ENCODE measurements at places on chromosomes 11 and 22.

DNA sequence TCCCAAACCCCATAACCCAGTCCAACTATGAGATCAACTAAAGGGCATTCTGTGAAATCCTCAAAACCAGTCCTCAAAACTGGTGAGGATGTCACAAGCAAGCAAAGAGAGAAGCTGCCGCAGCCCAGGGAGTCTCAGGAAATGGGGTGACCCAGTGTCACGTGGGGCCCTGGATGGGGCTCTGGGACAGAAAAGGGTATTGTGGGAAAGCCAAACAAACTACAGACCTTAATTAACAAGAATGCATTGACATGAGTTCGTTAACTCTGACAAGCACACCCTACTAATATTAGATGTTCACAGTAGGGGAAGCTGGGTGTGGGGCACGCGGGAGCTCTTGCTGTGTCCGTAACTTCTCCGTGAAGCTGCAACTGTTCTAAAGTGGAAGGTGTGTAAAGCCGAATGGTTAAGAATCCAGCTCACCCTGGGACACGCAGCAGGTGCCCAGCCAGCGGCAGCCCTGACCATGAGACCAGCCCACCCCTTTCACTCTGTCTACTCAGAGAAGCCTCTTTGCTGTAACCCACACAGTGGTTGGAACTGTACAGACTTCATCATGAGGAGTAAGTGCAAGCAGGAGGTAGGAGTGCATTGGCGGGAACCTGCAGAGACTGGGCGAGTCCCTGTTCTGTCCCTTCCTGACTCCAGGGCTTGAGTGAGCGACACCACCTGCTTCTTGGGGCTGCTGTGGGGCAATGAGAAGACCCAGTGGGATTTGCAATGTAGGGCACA is 17.9 kb downstream of the LINC01488 start:
- no peak for DNase-seq

DNA sequence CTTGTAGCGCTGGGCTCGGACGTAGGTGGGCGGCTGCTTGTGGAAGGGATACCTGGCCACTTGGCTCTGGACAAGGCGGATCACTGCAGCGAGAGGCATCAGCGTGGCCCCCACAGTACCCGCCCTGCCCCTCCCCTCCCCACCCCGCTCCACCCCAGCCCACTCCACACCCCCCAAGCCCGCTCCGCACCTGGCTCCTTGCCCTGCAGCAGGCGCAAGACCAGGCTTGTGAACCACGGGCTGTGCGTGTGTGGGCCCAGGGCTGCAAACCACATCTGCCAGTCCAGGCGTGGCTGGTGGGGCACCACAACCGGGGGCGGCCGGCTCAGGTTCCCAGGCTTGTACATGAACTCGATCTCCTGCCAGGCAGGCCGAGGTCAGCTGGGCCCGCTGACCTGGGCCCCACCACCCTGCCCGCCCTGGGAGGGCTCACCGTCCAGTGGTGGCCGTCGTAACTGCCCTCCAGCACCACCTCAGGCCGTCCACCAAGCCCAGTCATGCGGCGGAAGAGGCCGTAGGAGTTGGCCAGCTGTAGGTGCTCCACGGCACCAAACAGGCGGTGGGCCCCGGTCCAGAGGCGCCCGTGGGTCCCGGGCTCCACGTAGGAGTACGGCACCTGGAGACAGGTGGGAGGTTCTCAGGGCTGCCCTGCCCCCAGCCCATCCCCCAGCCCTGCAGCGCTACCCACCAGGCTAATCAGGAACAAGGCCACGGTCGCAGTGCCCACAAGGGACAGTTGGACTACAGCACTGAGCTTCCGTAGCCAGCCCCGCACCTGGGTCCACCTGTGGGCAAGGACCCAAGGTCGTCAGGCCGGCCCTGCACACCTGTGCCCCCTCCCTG is 2.9 kb downstream of the LMF2 start:
- DNase-seq = no peak

DNA sequence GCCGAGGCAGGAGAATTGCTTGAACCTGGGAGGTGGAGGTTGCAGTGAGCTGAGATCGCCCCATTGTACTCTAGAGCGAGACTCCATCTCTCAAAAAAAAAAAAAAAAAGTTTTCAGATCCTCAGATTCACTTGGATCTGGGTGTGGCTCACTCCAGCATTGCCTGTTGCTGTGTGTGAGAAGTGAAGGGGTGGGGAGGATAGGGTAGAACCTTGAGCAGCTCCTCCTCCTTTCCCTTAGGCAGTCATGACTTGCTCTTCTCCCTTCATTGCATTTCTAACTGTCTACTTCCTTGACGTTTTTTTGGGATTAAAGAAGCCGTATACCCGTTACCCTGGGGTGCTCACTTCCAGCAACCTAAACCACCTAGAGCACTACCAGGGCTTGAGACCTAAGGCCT is 63.1 kb upstream of the YWHAH start:
- no peak for DNase-seq

- DNase-seq = no peak
These were observed 33.2 kb downstream of the BTBD10 start for GRCh38 chr11:13429836-13430235.

DNA sequence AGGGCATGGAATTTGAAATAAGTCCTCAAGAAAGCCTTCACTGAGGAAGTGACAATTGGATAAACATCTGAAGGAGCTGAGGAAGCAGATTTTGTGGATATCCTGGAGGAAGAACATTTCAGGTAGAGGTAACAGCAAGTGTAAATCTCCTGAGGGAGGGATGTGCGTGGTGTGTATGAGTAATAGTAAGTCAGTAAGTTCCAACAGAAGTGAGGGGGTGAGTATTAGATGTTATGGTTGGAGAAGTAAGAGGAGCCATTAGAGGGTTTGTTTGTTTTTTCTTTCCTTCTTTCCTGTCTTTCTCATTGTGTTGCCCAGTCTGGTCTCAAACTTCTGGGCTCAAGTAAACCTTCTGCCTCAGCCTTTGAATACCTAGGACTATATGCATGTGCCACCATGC is 29.0 kb downstream of the ANKRD42 start:
- no peak for DNase-seq

GRCh38 chr22:26534171-26534855 is 22.0 kb upstream of the TFIP11 start:
- DNase-seq = no peak

DNA sequence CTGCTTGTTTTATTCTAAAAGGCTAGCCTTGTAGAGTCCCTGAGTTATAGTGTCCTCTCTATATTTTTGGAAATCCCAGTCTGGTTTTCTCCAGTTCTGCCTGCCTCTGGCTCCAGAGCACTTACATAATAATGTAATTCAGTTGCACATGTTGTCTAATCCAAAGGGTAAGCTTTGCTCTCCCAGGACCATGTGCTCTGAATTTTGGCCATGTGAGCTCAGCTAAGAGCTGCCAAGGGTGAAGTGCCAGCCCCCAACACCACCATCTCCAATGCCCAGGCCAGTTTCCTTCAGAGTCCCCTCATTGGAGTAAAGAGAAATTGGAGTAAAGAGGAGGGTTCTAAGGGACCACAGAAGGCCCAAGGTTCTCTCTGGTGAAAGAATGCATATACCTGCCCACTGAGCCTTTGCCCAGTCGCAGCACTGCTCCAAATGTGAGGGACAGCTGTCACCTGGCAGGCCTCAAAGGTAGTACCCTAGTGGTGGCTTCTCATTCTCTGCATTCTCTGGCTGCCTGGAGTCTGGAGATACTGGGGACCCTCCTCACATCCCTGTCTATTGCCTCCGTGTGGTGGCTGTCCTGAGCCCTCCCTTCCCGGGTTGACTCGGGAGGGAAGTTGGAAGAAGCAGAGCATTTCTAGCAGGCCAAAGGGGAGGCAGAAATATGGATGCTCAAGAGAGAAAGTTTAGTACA is 4.9 kb downstream of the CRY2 start:
- DNase-seq = no peak
